Activated T-cell treated with anti-CD3 and anti-CD28 coated beads for 4 hours (primary cell): ENCODE measurements at places on chromosomes 13 and 19.

DNA sequence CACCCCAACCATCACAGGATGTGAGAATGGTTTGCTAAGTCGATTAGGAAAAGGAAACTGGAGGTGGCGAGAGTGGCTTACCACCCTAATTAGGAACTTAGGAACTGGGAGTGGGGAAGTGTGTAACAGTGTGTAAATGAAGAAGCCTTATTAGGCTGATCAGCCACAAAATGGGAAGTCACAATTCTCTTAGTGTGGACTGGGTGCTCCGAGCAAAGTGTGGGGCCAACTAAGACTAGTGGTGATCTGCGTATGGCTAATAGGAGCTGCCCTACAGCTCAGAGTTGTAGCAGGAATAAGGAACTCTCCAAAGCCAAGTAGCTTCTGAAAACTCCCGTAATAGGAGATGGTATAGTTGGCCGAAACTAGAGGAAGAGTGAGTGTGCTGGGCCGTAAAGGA lies 7.6 kb downstream of the SIGLEC11 start:
- no peak for DNase-seq

DNA sequence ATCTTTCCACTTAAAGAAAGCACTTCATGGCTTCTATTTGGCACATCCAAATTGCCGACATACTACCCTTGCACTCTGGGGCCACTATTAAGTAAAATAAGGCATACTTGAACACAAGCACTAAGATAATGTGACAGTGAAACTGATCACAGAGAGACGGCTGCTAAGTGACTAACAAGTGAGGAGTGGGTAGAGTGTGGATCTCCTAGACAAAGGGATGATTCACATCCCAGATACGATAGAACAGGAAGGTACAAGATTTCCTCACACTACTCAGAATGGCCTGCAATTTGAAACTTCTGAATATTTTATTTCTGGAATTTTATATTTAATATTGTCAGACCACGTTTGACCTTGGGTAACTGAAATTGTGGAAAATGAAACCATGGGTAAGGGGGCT lies 1721.8 kb upstream of the SPRY2 start:
- DNase-seq, result no peak

GRCh38 chr19:2561895-2562294 lies 86.0 kb downstream of the GADD45B start:
- DNase-seq, result peak; percentile 43

DNA sequence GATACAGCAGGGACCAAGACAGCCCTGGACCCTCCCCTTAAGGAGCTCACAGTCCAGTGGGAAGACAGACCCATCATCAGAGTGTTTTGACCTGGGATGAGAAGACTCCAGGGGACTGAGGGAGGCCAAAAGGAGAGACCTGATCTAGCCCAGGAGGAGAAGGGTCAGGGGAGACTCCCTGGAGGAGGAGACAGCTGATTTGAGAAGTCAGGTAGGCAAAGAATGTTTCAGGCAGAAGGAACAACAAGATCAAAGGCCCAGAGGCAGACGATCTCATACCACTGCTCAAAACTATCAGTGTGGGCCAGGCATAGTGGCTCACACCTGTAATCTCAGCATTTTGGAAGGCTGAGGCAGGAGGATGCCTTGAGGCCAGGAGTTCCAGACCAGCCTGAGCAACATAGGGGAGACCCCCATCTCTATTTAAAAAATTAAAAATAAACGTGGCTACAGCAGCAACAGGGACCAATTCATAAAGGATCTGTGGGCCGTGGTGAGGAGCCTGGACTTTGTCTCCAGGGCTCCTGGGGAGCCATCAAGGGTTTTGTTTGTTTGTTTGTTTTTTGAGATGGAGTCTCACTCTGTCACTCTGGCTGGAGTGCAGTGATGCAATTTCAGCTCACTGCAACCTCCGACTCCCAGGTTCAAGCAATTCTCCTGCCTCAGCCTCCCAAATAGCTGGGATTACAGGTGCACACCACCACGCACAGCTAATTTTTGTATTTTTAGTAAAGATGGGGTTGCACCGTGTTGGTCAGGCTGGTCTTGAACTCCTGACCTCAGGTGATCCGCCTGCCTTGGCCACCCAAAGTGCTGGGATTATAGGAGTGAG lies 2.2 kb upstream of the COX6B1 start:
- no peak for DNase-seq

GRCh38 chr13:48251611-48252081 lies 18.6 kb downstream of the ITM2B start:
- no peak for DNase-seq

- DNase-seq, result peak; percentile 47
These were observed 10.6 kb upstream of the UBE2S start for GRCh38 chr19:55418185-55418584.

DNA sequence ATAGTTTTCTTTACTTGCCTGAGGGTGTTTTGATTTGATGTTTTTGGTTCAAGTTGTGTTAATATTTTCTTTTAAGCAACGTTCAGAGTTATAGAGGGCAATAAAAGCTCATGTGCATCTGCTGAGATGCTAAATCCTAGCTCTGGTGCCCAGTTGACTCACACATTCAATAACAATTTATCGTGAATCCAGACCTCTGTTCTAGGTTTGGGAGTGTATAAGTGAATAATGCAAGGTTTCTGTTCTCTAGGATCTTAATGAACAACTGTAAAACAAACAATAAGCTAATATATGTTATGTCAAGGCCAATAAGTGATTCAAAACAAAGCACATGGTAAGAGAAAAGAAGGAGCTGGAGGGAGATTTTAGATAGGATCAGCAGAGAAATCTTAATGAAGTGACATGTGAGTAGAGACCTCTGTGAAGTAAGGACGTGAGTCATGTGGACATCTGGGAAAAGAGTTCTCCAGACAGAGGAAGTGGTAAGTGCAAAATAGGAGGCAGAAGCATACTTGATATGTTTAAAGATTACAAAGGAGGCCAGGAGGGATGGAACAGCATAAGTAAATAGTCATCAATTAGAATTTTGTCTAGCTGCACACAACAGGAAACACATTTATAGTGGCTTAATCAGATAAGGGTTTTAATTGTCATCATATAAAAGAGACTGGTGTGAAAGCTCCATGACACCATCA lies 278.5 kb upstream of the HTR2A start:
- DNase-seq, result no peak

GRCh38 chr13:50664951-50665350 lies 178.5 kb downstream of the DLEU7 start:
- DNase-seq, result no peak
